GM12892 (cell line): ENCODE measurements at places on chromosomes 11 and 22.
A peak's percentile ranks its signal among the peaks of the same experiment; 100 is the strongest.

- no peak for DNase-seq
These were observed 64.6 kb downstream of the ARHGEF12 start for GRCh38 chr11:120400564-120401364.

- DNase-seq: no peak
These were observed 40.2 kb downstream of the HTR3A start for GRCh38 chr11:114015117-114015516.

- DNase-seq: no peak
These were observed 7.2 kb downstream of the PIM3 start for GRCh38 chr22:49967706-49968208.

DNA sequence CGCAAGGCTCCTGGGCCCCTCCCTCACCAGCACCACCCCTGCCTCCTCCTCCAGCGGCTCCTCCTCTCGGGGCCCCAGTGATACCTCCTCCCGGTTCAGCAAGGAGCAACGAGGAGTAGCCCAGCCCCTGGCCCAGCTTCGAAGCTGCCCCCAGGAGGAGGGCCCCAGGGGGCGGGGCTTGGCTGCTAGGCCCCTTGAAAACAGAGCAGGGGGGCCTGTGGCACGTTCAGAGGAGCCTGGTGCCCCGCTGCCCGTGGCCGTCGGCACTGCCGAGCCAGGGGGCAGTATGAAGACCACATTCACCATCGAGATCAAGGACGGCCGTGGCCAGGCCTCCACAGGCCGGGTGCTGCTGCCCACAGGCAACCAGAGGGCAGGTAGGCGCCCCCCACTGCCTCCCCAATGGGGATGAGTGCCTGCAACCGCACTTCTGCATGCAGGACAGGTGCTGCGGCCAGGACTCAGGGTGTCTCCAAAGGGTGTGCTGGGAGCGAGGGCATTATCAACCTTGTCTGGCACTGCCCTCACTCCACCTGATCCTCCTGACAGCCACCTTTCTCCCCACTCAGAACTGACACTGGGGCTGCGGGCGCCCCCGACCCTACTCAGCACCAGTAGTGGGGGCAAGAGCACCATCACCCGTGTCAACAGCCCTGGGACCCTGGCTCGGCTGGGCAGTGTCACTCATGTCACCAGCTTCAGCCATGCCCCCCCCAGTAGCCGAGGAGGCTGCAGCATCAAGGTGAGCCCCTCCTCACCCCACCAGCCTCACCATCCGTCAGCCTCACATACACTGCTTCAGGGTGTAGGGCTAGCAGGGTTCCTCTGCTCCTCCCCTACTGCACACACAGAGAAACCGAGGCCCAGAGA is 10.2 kb downstream of the SMTN start:
- DNase-seq: peak; percentile 7

DNA sequence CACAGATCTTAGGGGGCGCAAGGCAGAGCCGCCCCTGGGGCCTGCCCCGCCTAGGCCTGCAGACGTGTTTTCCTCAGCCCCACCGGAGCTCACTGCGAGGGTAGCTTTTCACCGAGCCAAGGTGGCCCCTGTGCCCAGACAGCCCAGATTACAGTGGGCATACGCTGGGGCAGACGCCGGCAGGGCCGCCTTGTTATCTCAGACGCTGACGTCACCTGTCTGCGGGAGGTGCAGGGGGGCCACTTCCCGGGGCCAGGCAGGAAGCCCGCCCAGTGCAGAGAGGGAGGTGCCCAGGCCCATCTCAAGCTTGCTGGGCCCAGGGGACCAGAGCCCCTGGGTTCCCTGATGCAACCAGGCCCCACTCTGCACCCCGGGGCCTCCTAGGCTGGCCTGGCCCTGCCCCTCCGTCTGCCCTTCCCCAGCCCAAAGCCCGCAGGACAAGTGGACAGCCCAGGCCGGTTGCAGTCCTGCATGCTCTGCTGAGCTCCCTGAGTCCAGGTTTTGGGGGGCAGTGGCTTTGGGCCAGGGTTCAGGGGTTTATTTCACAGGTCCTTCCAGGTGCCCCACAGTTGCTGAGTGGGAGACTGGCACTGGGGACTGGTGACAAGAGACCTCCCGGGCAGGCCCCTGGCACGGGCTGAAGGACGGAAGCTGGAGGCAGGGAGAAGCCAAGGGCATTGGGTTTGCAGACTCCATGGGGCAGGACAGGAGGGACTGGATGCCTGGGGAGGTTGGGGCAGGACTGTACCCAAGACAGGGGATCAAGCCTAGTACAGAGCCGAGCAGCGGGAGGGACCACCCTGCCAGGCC is 38.6 kb downstream of the IGF2 start:
- DNase-seq: no peak

GRCh38 chr11:122803716-122804115 is 34.6 kb upstream of the CRTAM start:
- DNase-seq: no peak

- no peak for DNase-seq
These were observed 17.9 kb upstream of the TENM4 start for GRCh38 chr11:79458709-79459108.

DNA sequence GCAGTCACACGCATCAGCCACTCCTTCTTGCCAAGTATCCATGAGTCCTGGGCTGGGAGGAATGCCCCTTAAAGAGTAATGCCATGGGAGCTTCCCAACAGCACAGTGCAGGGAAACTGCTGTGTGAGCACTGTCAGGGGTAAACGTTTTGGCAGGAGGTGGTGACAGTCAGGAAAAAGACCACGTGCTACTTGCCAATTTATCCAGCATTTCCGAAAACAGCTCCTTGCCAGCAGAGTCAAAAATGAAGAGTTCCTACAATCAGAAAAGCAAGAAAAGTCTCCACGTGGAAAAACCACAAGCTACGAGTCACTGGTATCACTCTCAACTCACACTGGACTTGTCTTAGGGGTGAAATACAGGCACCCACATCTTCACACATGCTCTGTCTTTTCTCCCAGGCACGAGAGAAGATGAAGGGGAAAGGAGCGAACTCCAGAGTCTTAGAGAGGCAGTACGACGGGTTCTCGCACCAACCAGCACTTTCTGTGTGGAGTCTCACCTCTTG is 9.9 kb downstream of the IFT27 start:
- DNase-seq: no peak

GRCh38 chr11:112219476-112220232 is 6.6 kb upstream of the PTS start:
- DNase-seq: peak; percentile 33

DNA sequence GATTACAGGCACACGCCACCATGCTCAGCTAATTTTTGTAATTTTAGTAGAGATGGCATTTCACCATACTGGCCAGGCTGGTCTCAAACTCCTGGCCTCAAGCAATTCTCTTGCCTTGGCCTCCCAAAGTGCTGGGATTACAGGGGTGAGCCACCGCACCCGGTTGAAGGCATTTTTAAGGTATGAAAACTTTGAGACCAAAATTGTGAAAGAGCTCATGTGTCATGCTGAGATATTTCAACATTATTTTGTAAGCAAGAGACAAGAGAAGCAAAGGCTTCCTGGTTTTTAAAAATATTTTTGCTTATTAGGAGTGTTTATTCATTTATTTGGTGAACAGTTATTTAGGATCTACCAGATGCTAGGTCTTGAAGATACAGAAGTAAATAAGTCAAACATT is 6.8 kb downstream of the NHERF4 start:
- DNase-seq: no peak

DNA sequence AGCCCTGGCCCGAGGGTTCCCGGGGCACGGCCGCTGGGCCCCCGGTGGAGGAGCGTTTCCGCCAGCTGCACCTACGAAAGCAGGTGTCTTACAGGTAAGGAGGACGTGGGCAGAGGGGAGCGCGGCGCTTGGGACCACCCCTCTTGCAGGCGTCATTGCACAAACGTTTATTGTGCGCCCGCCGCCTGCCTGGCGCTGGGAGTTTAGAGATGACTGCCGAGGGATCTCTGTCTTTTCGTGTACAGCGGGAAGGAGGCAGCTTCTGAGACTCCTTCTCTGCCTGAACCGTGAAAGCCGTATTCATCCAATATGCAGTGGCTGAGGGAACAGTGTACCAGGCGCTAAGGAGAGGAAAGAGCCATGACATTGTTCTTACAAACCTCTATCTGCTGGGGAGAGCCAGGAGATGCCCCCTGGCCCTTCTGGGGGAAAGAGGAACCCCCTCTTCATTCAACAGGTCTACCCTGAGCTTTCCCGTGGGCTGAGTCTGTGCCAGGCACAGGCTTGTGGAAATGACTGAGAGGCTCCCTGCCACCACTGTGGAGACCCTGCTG is 13.8 kb upstream of the DGKZ start:
- no peak for DNase-seq

DNA sequence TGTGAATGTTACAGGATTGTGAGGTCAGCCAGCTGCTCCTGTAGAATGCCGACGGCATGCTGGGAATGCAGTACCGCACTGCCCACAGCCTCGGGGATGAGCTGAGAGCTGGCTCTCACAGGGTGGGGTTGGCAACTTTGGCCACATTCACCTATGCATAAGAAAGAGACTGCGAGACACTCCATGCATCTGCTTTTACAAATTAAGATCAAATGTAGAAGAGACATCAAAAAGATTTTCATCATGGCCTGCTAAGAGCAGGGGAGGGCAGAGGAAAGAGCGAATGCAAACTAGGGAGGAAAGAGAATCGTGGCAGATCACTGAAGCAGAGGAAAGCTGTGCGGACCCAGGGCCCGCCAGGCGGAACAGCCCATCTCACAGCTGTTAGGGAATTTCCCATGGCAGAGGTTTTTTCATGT is 49.8 kb upstream of the SPATA19 start:
- no peak for DNase-seq

GRCh38 chr22:35835998-35836691 is 118.5 kb downstream of the APOL5 start:
- DNase-seq: no peak

DNA sequence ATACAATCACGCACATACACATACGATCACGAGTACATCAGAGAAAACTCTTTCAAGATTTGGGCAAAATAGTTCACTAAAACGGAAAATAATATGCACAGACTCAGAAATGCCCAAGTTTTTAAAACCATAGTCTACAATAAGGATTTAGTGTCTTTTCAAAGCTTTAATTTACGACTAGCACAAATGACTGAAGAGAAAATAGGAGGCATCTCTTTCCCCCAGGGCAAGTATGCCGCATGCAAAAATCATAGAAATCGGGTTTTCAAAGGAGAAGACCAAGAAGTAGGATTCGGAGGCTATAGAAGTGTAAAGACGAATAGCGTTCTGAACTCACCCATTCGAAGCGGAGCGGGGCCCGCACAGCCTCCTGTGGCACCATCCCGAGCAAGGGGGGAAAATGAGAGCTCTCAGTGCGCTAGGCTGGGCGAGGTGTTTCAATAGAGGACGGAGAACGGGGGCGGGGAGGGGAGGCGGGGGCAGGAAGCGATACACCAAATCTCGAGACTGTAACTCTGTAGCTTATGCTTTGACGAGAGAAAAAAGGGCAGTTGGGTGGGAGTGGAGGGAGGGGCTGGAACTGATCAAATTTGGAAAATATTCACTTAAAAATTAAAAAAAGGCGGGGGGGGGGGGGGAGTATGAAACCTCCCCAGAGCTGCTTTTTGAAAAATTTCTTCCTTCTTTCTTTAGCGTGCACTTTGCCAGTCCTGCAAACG is 15.8 kb downstream of the BLID start:
- DNase-seq: no peak

DNA sequence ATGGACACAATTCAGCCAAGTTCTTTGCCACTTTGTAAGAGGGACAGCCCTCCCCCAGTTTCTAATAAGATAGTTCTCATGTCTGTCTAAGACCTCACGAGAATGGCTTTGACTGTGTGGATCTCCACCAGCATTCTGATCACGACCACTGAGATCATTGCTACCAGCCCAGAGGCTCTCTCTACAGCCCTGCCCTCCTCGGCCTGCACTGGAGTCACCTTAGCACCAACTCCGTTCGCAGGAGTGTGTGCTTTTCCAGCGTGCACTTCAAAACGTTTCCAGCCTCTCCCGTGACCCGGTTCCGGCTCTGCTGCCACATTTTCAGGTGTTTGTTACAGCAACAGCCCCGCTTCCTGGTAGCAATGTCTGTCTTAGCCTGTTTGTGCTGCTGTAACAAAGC is 26.2 kb downstream of the TSPAN32 start:
- no peak for DNase-seq

DNA sequence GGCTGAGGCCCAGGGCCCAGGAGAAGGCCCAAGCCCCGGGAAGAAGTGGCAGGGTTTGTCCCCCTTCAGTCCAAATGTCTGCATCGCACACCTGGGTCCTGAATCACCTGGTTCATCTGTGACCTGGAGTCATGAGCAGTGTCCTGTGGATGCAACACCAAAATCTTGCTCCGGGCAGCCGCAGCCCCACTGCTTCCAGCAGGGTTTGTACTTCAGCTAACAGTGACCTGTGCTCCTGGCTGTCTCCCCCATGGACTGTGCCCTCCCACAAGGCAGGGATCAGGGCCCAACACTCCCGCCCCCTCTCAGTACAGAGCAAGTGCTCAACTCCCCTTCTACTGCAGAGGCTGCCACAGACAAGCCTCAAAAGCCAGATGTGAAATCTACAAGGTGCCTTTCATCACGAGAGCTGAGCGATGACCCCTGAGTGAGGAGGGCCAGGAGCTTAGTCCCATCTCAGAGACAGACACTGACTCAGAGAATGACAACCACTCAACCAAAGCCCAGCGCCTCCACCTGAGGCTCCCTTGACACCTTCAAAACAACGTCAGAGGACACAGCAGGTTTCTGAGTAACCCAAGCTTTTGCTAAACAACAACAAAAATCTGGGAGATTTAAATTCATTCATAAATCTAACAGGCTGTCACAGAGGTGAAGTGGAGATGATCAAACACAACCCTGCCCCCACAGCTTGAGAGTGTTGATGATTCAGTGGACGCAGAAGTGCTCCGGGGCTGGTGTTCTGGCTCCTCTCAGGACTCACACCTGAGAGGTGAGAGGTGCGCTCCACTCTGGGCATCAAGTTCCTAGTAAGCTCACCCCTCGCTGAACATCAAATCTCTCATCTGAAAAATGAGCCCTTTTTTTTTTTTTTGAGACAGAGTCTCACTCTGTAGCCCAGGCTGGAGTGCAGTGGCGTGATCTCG is 3.4 kb downstream of the KIAA0930 start:
- DNase-seq: no peak
